Nephron progenitor cell (in vitro differentiated cells): ENCODE measurements at places on chromosomes 7 and 10.

DNA sequence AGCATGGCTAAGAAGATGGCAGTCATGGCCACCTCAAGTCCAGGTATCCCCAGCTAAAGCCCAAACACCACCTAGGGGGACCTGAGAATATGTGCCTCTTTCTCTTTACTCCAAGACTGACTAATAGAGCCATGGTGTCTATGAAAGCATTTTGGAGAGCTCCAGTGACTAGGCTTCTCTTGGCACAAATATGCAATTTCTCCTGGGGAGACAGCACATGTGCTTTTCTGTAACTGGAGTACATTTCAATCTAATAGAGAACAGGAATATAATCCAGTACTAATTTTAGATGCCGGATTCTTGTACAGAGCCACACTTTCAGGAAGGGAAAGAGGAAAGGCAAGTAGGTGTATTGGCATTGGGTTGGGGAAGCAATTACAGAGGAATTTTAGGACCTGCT lies 260.1 kb downstream of the BMPER start:
- DNase-seq = no peak

DNA sequence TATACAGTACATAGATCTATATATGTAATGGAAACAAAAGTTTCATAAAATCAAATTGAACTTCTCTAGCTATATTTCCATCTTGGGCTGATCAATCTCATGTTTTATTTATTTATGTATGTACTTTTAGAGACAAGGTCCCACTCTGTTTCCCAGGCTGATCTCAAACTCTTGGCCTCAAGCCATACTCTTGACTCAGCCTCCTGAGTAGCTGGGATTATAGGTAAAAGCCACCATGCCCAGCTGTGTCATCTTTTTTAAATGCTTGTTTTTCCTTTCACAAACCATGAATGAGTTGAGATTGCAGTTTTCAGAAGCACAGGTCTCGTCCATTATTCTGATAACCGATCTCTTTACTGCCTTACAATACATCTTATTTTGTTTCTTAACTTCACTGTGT lies 400.9 kb downstream of the KCNMA1 start:
- DNase-seq = no peak

DNA sequence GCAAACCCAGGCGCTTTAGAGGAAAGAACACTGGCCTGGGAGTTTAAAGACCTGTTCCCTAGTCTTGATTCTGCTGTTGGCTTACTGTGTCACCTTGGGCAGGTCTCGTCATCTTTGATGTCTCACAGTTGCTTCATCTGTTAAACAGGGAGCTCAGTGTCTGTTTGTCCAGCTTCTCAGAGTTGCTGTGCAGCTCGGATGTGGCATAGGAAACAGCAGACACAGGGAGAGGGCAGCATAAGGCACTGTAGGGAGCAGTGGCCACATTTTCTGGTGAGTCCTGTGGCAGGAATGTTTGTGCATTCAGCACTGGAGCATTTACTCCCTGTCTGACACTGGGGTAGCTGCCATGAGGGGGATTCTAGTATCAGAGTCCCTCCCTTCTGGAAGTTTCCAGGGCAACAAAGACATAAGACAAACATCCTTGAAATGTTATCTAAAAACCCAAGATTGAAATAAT lies 2.0 kb downstream of the REPIN1 start:
- no peak for DNase-seq

DNA sequence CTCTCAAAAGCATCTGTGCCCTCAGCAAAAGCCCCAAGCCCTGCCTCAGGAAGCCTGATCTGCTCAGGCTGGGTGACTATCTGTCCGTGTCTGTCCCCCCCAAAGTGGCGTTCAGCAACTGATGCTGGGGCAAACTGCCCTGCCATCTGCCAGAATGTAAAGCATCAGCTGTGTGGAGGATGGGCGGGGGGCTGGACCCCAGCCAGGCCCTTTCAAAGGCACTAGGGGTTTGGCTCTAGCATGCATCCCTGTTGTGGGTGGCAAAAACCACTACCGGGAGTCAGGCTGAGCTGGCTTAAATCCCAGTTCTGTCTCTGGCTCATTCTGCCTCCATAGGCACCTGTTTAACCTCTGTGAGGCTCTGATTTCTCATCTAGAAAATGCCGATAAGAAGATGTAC lies 35.5 kb downstream of the GPRIN2 start:
- peak; percentile 1 for DNase-seq

DNA sequence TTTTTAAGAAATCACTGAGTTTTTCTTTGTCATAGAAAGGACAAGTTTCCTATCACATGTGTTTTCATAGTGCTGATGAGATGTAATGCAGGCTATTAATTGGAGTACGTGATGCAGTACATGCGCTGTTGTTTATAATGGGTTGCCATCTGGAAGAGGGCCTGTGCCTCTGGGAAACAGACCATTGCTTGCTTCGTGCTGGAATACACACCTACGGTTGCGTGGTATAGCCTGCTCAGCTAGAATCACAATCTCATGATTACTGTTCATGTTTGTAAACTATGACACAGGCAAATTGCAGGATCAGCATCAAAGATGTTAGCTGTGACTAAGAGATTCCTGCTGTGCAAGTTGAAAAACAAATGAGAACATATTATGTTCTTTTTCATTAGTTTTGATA lies 107.2 kb upstream of the STEAP1B start:
- DNase-seq = no peak

- peak; percentile 5 for DNase-seq
These were observed 40.8 kb upstream of the STEAP4 start for GRCh38 chr7:88347517-88347916.

- DNase-seq = no peak
These were observed 73.3 kb downstream of the ADAM12 start for GRCh38 chr10:126314863-126315493.

GRCh38 chr7:2873686-2874551 lies 29.8 kb upstream of the GNA12 start:
- no peak for DNase-seq

DNA sequence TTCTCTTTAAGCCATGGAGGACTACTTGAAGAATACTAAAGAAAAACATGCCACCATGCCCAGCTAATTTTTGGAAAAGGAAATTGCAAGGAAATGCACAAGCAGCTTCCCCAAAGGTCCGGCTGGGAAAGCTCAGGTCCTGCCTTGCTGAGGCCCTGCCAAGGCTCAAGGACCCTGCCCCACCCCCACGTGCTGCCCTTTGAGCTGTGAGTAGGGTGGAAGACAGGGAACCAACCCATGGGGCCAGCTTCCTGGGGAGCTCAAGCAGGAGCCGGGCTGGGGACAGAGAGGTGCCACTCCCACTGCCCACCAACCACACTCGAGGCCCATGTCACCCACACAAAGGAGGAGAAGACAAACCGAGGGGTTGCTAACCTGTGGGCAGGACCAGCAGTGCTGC lies 78.2 kb downstream of the SLIT1 start:
- DNase-seq = no peak

- no peak for DNase-seq
These were observed 72.4 kb upstream of the PDE1C start for GRCh38 chr7:32142649-32143048.
